AG10803 (cell line): ENCODE measurements at places on chromosomes 5 and 9.
A peak's percentile ranks its signal among the peaks of the same experiment; 100 is the strongest.

DNA sequence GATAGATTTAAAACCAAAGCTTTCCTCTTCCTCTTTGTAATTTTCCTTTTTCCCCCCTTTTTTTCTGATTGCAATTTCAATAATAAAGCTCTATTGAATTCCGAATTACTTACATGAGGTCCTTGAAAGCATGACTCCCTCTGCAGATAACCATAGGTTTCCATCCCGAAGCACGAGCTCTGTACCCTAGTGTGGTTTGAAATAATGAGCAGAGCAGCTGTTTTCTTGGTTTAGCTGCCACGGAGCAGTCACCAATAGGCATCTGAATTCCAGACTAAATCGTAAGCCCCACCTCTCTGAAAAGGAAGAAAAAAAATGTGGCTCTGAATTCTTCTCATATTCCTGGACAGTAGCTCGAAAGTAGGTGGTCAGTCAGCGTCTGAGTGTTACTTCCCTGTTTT, 18.5 kb upstream of the GNE start:
- peak; percentile 87 for DNase-seq

- DNase-seq = peak; percentile 88
These were observed 18.0 kb downstream of the MGAT1 start for GRCh38 chr5:180784497-180785097.

- no peak for DNase-seq
These were observed 7.0 kb downstream of the NR3C1 start for GRCh38 chr5:143396353-143396940.

- DNase-seq = peak; percentile 53
These were observed 95.9 kb downstream of the FBXO4 start for GRCh38 chr5:42020788-42021530.

GRCh38 chr9:69170231-69170630, 3.8 kb upstream of the TJP2 start:
- no peak for DNase-seq

GRCh38 chr5:108786806-108787483, 39.2 kb downstream of the FER start:
- no peak for DNase-seq

DNA sequence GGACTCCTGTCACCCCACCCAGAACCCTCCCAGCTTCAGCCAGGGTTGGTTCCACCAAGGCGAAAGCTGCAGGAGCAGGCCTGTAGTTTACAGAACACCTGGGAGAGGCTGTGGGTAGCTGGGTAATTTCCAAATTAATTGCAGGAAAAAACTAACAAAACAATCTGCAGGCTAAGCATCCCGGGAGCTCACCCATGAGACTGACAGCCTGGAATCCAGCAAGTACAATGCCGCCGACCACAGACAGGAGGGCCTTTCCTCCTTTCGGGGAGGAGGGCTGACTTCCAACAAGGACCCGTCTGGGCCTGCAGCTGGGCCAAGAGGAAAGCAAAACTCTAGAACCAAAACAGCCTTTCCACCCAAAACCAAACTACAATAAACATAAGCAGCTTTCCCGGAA, 10.3 kb downstream of the FOXE1 start:
- DNase-seq = no peak

GRCh38 chr5:55600497-55601203, 65.9 kb upstream of the PLPP1 start:
- peak; percentile 79 for DNase-seq

- DNase-seq = no peak
These were observed 25.2 kb downstream of the CYFIP2 start for GRCh38 chr5:157290981-157291711.

DNA sequence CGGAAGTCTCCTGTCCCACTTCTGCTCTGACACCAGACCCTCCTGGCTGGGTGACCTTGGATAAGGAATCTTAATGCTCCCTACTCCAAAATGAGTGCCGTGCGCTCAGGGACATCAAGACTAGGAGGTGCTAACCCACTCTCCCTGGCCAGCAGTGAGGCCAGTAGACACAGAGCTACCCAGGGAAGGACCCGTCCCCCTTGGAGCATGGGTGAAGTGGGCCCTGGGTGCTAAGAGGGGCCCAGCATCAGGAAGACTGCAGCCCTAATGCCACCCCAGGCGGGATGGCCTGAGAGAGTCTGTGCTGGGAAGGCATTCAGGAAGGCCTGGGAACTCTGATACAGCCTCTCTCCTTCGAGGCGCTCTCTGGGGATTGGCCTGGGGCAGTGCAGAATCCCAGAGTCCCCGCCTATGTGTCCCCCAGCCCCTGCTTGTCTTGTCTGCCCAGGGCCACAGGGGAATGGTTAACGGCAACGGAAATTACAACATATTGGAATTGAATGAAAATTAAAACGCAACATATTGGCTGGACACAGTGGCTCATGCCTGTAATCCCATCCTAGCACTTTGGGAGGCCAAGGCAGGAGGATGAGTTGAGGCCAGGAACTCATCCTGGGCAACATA, 29.7 kb upstream of the RNU6ATAC start:
- no peak for DNase-seq

DNA sequence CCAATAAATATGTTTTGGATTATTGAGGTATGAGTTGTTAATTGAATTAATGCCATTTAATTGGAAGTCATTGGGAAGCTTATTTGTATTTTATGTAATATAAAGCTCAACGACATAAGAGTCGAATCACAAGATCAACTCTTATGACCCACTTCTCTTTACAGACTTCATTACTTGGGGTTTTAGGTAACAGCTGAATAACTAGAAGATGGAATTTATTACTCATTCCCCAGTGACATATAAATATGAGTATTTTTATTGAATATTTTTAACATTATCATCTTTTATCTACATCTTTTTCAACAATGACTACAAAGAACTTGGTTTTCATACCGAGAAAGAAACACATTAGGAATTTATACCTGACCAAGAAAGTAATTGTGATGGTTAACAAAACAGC, 21.1 kb downstream of the HMGCR start:
- DNase-seq = no peak
